ENCODE measurements at places on chromosomes 1 and 21.

DNA sequence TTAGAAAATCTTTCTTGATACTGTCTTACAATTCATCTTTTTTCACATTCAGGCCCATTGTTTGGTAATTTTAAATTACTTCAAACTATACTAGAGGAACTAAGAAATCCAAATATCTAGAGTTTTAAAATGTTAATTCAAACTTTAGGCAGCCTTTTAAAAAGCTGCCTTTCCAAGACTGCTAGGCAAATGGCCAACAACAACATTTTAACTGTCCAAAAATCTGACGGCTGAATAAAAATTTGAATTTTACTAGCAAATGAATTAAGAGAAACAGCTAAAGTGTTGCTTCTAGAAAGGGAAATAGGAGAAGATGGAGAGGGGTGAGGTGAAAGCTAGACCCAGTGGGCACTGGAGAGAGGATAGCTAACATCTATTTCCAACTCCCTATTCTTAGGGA, 17.2 kb downstream of the DPYD start:
- no peak for DNase-seq

DNA sequence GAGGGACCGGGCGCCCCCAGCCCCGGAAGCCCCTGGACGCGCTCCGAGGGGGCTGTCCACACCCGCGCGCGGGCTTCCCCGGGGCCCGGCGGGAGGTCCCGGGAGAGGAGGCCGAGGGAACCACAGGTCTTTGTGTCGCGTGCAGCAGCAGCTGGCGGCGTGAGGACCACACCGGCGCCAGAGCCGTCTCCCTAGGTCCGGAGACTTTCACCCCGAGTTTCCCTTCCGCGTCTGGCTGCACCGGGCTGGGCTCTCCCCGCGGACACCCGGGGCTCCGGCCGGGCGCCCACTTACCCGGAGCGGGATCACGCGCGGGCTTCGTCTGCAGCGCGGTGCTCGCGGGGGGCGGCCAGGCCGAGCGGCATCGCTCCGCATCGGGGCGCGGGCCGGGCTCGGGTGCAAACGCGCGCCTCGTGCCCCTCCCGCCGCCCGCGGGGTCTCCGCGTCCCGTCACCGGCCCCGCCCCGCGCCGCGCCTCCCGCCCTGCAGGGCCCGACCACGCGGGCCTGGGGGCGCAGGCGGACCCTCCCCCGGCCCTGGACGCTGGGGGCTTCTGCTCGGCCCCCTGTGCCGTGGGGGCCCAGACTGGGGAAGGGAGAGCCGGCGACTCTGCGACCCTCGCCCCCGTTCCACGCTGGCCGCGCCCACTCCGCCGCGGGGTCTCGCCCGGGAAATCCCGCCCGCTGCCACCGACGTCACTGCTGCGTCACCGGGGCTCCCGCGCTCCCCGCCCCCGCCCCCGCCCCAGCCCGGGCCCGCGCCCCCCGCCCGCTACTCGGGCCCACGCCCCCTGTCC, at the start of gene GNG4:
Gene GNG4 (minus strand): TSS at position 417 of the 796 bp plus-strand sequence. CDS start 65,946 bp downstream, outside the sequence.
- DNase-seq = no peak

DNA sequence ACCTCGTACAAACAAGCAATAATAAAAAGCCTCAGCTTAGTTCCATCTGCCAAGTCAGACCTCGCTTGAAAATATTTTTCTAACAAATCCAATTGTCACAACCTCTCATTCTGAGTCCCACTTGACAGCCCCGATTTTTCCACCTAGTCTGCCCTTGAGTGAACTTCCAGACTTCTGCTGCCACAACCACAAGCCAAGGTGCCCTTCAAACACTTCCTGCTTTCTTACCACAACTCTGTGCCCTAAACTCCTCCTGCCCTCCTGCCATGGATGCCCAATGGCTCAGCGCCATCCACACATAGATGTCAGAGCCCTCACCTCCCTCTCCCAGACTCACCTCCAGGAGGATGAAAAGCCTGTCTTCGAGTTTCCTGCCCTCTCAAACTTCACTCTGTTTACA, 3.9 kb downstream of the TMPRSS2 start:
- DNase-seq = no peak

DNA sequence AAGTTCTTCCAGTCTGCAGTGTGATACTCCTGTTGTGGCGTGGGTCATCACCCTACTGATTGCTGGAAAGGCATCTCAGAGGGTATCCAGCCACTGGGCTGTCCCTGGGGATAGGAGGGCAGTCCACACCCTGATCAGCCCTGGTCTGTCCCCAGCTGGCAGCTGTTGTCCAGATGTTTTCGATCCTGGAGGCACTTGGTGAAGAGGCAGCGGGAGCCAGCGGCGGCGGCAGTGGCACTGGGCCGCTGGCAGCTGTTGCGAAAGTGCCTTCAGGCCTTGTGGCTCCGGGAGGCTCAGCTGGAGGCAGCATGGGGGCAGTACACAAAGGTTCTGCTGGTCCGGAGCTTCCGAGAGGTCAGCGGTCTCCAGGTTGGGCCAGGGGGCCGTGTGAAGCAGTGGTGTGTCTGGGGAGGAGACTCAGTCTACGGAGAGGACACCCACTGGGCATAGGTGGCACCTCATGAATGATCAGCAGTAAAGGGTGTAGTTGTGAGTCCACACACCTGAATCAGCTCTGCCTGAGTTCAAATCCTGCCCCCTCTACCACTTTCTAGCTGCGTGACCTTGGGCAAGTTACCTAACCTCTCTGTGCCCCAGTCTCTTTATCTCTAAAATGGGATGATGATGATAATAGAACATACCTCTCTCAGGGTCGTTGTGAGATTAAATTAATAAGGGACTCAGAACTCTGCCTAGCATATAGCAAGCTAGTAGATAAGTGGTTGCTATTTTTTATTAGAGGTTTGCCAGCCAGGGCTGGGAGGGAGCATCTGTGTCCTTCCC, 6.1 kb downstream of the C1orf167 start:
- no peak for DNase-seq

DNA sequence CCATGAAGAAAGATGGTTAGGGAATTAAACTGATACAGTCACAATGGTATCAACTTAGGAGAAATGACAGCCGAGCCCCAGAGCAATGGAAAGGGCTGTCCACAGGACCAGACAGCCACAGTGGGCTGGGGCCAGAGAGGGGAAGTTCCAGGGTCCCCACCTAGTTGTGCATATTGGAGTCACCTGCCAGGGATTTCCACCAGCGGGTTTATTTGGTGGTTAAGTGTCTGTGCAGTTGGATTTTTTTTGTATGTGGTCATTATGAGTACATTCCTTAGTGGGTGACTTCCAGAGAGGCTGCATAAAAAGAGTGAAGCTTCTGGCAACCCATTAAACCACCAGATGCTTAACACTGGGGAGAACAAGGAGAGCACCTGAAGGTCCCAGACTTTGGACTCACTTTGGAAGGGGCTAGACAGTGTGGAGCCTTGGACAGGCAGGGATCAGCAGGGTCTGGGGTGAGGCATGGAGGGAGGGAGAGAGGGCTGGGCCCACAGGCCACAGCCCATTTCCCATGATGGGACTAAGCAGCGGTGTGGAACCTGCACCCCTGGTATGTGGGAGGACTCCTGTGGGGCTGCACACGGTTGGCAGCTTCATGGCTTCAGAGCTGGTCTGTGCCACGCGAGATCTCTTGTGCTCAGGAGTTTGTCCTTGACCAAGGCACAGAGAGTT, 7.8 kb upstream of the PTTG1IP start:
- DNase-seq = no peak

GRCh38 chr1:29673669-29674626, 437.6 kb downstream of the PTPRU start:
- no peak for DNase-seq
